Right renal cortex interstitium (tissue), 3 donors: ENCODE measurements at places on chromosomes 7 and 10. TPM values are rescaled to one million over a fixed set of nuclear protein-coding genes. Genes with fewer than 3 reads are reported as not detected.

Gene DLX5
- 0.15 TPM for polyA plus RNA-seq

Gene DNAH11
- 1.9 TPM for polyA plus RNA-seq

Gene UCN3
- 2.4 TPM for polyA plus RNA-seq

Gene OR2A5
- polyA plus RNA-seq: 0.04 TPM

Gene MINDY4
- 10.8 TPM for polyA plus RNA-seq

Gene MBL2
- not detected for polyA plus RNA-seq

Gene GRM3
- 0.18 TPM for polyA plus RNA-seq

Gene LRRTM3
- polyA plus RNA-seq: 4.2 TPM

Gene ZNF503
- 51.5 TPM for polyA plus RNA-seq

Gene PKD1L1
- 0.21 TPM for polyA plus RNA-seq

Gene PKD2L1
- 0.23 TPM for polyA plus RNA-seq

Gene HDAC9
- polyA plus RNA-seq: 9.5 TPM

Gene SFRP5
- 0.07 TPM for polyA plus RNA-seq

Gene CARD11
- 0.57 TPM for polyA plus RNA-seq

Gene ST8SIA6
- 1.1 TPM for polyA plus RNA-seq

Gene GATA3
- 84.9 TPM for polyA plus RNA-seq

Gene PON1
- polyA plus RNA-seq: 0.55 TPM

Gene ACTR3C
- 8.9 TPM for polyA plus RNA-seq

Gene PDE1C
- polyA plus RNA-seq: 4.8 TPM

Gene CNNM1
- polyA plus RNA-seq: 1.6 TPM

Gene DYDC2
- 3.1 TPM for polyA plus RNA-seq

Gene AGMO
- polyA plus RNA-seq: 0.82 TPM

Gene DPP6
- 58.6 TPM for polyA plus RNA-seq
